ENCODE measurements at places on chromosomes 4 and X.

DNA sequence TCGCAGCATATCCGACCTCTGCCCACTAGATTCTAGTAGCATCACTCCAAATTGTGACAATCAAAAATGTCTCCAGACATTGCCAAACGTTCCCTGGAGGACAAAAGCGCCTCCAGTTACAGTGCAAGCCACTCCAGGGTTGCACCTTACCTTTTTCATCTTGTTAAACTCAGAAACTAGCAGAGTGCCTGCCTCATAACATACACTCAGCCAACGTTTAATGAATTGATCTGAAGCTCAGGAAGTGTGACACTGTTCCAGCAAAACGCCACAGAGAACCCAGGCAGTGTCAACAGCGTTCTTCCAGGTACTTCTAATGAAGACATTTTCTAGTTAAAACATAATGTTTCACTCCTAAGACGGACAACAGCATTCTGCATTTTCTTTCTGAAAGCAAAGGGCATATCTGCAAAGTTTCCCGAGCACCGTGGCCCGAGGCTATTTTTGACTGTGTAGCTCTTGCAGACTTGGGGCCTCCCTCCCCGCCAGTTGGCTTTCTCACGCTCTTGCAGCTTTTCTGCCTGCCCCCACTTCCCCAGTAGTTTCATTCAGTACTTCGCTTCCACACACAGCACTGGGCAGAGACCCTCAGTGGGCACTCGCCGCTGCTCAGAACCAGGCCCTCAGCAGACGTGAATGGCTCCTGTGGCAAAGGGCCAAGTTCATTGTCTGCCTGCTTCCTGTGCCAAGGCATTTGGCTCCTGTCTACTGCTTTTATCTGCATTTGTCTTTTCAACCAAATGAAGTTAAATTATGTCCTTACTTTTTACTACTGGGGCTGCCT is 133.4 kb upstream of the TTC29 start:
- DNase-seq, result no peak

- peak; percentile 10 for DNase-seq
Measured at GRCh38 chrX:20015945-20016615, 25.2 kb upstream of the BCLAF3 start.

GRCh38 chr4:165788686-165789463 is 84.2 kb upstream of the TLL1 start:
- DNase-seq, result no peak

DNA sequence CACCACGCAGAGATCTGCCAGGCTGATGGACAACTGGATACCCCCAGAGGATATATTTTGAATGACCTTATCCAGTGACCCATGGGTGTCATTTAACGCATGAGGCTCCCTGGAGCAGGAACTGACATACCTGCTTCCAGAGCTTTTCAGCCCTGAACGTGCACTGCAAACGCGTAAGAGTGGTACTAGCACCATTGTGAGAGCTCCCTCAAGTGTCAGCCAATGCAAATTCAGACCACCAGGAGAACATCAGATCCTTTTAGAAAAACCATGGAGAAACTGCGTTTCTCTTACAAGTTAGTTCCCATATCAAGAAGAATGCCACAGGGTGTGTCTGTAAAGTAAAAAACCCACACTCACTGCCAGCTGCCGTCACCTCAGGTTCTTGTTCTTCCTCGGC is 7.3 kb downstream of the TREX2 start:
- peak; percentile 9 for DNase-seq

- DNase-seq, result no peak
Measured at GRCh38 chr4:72391281-72391680, 177.7 kb downstream of the ADAMTS3 start.

- no peak for DNase-seq
Measured at GRCh38 chr4:52099860-52100461, 48.9 kb downstream of the SPATA18 start.

- no peak for DNase-seq
Measured at GRCh38 chr4:2340272-2341061, 78.0 kb downstream of the ZFYVE28 start.

DNA sequence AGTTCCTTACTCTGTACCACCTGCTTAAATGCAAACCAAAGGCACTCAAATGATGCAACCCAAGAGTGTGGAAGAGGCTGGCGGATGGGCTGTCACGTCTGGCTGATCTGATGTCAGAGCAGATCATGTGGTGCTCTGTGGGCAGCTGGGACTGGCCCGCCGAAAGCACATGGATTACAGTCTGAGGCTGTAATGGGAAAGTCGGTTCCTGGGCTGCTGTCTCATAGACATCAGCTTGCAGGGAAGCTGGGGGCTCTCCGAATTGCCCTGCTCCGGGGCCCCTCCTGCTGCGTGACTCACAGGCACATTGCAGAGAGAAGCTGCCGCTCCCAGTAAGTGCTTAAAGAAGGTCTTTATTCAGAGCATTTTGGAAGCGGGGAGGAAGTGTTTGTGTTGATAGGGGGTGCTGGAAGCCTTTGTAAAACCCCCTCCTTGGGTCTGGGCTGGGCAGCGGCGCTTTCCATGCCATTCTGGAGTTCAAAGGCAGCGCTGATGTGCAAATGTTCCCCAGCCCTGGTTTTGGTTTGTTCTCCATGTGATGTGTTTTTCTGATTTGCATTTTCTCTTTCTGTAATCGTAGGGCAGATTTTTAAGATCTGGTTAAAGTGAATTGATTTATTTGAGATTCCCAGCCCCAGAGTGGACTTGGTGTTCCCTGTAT is 181.1 kb downstream of the LARP7 start:
- peak; percentile 90 for DNase-seq

DNA sequence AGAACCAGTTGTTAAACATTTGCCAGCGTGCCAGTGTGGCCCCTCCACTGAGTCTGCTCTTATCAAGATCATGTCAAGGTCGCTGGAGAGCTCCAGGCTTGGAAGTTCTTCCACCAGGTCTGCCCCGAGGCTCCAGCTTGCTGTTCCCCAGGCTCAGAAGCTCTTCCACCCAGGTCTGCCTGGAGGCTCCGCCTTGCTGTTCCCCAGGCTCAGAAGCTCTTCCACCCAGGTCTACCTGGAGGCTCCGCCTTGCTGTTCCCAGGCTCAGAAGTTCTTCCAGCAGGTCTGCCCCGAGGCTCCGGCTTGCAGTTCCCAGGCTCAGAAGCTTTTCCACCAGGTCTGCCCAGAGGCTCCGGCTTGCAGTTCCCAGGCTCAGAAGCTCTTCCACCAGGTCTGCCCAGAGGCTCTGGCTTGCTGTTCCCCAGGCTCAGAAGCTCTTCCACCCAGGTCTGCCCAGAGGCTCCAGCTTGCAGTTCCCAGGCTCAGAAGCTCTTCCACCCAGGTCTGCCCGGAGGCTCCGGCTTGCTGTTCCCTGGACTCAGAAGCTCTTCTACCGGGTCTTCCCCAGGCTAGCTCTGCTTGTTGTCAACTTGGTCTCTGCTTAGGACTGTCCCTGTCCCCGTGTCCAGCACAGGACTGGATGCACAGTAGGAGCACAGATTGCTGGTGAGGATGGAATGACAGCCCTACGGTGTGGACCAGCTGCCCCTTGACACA is 54.4 kb downstream of the HMX1 start:
- no peak for DNase-seq

DNA sequence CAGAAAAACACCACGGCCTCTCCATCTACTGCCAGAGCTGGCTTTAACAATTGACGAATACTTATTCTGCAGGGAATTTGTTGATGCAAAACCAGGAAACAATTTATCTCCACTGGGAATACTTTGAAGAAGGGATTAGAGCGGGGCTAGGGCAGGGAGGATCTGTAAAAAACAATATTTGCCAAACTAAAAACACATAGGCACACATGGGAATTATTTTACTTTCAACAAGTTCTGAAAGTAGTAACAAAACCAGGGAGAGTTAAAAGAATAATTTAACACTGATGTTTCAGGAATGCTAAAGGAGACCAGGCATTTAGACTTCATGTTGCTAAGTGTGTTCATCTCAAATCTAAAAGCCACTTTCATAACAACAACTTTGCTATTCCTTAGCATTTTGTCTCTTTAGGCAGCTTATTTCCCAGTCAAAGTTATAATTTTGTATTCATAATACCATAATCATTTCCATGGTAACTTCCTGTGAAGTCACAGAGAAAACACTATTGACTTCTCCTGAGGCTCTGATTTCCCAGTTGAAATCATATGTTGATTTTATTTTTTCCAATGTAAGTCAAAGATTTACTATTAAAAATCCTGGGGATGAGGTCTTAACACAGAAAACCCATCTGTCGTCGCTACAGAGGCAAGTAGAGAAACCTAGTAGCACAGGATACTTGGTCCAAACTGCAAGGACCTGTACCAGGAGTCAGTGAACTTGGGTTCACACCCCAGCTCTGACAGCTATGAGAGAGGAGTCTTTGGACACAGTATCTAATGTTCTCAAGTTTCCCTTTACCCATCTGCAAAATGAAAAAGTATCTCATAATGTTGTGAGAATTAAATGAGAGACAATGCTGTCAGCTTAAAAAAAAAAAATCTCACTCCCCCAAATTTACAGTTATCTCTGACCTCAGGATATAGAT is 69.3 kb downstream of the SH3RF1 start:
- DNase-seq, result peak; percentile 64

GRCh38 chr4:113840861-113841260 is 79.3 kb upstream of the CAMK2D start:
- DNase-seq, result no peak

DNA sequence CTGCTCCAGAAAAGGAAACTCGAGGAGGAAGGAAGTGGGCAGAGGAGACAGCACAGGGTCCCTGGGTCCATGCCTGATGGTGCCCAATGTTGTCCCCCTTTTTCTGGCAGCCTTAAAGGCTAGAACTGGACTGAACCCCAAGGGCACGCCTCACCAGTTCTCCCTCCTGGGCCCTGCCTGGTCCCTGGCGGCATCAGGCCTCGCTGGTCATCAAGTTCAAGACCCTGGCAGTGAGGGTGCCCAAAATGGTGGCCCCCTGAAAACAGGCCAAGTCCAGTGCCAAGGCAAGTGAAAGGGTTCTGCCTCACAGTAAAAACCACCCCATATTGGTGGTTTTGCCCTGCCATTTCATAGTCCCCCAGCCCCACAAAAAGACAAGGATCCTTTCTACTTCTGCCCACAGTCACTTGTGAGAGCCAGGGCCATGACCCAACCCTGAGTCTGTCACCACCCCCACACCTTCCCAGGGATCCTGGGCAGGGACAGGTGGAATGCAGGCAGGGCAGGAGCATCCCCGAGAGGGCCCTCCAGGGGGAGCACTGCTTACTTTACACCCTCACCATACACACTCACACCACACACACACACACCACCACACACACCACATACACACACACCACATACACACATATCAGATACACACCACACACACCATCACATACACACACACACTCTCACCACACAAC is 107.6 kb downstream of the DCTD start:
- no peak for DNase-seq

DNA sequence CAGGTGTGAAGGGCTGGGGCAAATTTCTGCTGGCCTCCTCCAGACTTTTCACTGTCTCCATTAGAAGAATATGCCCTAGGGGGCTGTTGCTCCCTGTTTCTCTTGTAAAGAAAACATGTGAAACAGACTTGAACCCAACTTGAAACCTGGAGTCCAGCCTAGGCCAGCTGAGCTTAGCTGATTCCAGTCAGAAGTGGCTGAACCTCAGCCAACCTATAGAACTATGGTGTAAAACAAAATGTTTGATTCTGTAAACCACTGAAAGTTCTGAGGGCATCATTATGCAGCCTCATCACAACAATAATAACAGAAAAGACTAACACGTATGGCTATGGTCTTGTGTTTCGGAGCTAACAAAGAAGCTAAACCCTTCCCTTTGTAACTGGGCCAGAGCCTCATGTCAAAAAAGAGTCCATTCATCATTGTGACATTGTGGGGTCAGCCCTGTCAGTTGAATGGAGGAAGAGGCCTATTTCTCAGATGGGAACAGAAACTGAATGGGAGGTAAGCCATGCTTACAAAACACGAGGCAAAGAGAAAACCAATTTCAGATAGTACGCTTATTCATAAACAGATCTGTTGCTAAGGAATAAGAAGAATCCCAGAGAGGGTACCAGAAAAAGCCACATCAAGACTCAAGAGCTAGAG is 34.1 kb downstream of the SETD7 start:
- DNase-seq, result peak; percentile 69

DNA sequence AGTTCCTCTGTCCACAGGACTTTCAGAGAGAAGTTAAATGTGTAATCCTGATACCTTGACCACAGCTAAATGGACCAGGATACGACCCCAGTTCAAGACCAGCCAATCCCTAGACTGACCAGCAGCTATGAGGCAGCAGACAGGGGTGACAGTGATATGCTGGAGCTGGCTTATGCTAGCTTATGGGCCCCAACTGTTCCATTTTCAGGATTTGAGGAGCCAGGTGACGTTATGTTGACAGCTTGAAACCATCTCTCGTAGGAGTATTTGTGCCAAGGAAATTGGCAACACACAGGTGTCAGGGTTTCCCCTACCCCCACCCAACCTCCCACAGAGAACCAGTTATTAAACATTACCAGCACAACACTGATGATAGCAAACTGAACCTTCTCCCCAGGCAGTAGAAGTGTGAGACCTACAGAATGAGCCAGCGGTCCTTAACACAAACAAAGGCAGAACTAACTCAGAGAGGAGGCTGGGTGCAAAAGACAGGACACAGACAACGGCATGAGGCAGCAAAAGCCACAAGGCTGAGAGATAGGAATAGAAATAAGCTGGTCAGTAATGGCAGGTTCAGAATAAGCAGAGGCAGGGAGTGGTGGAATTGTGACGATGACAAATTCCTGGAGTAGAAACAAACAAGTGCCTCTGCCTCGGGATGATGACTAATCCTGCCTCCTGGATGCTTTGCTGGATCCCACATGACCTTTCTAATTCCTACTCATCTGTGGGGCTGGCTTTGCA is 85.6 kb upstream of the CPEB2 start:
- DNase-seq, result no peak

DNA sequence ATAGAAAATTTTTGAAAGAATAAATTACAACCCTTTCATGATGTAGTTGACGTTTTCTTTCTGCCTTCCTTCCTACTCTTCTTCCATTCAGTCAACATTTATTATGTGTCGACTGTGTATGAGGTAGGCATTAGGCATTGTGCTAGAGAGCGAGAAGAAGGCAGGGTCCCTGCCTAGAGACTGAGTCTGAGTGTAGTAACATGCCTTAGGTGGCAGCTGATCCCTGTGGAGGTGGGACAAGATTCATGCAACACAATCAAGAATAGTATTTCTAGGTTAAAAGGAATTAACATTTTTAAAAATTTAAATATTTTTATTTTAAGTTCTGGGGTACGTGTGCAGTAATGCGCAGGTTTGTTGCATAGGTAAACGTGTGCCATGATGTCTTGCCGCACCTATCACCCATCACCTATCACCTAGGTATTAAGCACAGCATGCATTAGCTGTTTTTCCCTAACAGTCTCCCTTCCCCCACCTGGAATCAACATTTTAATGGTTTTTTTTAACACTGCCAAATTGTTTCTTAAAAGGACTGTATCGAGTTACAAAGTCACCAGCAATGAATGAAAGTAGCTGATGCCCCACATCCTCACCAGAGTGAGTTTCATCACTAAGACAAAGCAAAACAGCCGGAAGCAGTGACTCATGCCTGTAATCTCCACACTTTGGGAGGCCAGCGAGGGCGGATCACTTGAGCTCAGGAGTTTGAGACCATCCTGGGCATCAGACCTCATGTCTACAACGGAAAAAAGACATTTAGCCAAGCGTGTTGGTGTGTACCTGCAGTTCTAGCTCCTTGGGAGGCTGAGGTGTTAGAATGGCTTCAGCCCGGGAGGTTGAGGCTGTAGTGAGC is 84.0 kb downstream of the WWC2 start:
- peak; percentile 54 for DNase-seq

- peak; percentile 79 for DNase-seq
Measured at GRCh38 chr4:143700046-143700415, 444 bp downstream of the FREM3 start.

- no peak for DNase-seq
Measured at GRCh38 chrX:77003956-77004355, 443.2 kb upstream of the FGF16 start.

- DNase-seq, result no peak
Measured at GRCh38 chr4:174358829-174359228, 75.1 kb downstream of the CEP44 start.
